ENCODE measurements at places on chromosomes 1 and 21.

DNA sequence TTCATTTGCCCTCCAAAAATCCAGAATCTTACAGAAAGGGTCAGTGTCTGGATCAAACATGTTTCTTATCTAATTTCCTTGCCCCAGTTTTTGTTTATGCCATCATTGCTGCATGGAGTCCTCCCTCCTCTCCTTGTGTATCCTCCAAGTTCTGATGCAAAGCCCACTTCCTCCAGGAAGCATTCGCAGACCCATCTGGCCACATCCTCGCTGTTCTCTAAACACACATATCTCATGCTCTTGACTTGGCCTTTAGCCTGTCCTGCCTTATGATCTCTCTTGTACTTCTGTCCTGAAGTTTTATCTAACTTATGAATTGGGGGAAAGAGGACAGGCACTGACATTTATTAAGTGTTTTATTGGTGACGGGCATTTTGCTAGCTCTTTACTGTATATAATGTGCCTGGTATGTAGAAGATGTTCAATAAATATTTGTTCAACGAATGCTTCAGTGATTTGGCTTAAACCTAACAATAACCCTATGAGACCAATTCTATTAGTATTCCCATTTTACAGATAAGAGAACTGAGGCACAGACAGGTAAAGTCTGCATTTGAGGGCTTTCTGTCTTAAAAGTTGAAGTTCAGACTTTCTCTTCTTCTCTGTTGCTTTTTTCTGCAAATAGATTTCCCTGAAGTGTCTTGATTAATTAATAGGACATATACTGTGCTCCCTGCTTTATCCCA, 19.2 kb upstream of the ID3 start:
- peak; percentile 62 for DNase-seq

GRCh38 chr1:99474350-99474893, 171.5 kb upstream of the PALMD start:
- no peak for DNase-seq

DNA sequence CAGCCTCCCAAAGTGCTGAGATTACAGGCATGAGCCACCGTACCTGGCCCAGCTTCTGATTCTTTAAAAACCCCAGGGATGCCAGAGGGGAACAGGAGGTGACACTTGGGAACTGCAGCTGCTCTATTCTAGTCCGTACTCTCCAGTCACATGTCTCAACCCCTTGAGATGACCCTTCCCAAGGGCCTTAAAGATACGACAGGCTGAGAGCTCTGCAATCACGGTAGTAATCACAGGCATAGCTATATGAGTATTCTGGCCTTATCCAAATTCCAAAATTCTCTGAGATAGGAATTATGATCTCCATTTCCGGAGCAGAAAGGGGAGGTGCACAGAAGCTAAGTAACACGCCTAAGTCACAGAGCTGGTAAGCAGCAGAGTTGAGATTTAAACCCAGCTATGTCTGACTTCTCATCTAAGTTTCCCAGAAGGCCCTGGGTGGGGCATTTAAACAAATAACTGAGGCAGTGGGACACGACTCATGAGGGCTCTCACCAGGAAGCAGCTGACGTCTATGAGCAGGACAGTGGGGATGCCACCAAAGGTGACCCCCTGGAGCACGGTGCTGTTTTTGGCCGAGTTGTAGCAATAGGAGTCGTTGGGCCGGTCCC, 5.2 kb downstream of the TMEM63A start:
- no peak for DNase-seq

DNA sequence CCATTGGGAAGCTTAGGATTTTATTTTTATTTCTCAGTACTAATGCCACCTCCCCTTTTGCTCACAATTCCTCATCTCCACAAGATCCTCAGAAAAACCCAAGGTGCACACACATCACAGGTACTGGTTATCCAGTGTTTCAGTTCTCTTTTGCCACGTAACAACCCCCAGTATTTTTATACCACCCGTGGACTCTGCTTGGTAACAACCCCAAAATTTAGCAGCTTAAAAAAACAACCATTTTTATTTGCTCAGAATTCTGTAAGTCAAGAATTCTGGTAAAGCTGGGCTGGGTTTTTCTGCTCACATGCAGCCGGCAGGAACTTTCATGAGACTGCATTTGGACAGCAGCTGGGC, 180.0 kb downstream of the KAZN start:
- DNase-seq: no peak

DNA sequence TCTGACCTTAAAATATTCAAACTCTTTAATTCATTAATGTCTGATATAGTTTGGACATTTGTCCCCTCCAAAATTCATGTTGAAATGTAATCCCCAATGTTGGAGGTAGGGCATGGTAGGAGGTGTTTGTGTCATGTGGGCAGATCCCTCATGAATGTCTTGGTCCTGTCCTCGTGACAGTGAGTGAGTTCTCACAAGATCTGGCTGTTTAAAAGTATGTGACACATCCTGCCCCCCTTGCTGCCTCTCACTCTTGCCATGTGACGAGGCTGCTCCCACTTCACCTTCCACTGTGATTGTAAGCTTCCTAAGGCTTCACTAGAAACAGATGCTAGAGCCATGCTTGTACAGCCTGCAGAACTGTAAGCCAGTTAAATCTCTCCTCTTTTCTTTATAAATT, 21.3 kb upstream of the FBXO28 start:
- DNase-seq: no peak

- no peak for DNase-seq
Observed at GRCh38 chr1:208230668-208231529, 13.3 kb downstream of the PLXNA2 start.

- no peak for DNase-seq
Observed at GRCh38 chr21:28522014-28522799, 470.5 kb downstream of the LTN1 start.

- DNase-seq: no peak
Observed at GRCh38 chr1:114719424-114719787, 2.8 kb upstream of the NRAS start.

GRCh38 chr1:111221276-111221632, 6.3 kb upstream of the CHI3L2 start:
- DNase-seq: no peak

- no peak for DNase-seq
Observed at GRCh38 chr1:96944432-96945092, 223.0 kb downstream of the PTBP2 start.

DNA sequence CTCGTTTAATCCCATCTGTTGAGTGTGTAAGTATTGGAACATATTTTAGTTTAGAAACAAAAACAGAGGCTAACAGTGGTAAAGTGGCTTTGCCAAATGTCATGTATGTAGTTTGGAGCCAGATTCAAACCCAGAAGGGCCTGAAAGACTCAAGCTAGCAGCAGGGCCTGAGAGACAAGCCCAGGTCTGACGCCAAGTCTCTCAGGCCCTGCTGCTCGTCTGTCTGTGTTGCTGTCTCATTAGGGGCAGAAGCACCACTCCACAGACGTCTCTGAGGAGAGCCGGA, 8.3 kb downstream of the CITED4 start:
- no peak for DNase-seq

- DNase-seq: no peak
Observed at GRCh38 chr1:206829282-206829681, 36.1 kb upstream of the IL20 start.

DNA sequence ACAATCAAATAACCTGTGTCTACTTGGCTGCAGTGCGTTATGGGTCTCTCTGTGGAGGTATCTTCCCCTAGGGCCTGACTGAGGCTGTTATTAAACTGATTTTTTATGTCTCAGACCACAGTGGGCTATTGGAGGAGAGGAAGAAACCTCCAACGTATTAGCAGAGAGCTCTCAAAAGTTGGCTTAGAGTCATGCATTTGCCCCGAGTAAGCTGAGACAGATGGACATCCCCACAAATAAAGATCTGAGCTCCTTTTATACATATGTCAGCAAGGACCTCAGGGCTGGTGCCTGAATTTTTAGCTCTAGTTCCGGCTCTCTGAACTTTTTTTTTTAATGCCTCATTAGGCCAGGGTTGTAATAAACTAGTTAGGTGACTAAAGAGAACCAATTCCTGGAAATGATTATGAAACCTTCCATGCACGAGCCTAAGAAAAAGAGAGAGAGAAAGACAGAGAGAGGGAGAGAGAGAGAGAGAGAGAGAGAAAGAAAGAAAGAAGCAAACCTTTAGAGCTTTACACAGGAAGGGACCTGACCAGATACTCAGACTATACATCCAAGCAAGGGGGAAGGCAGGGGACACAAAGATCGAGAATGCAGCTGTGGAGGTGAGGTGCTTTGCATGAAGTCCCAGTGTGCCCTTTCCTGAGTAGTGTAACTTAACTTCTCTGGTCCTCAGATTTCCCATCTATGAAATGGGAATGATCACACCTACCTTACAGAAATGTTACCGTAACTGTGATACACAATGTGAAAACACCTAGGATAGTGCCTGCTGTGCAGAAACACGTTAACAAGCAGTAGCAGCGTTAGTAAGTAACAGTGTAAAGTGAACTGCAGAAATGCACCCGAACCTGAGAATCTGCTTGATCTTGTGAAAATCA, 8.4 kb upstream of the PIGR start:
- DNase-seq: no peak

DNA sequence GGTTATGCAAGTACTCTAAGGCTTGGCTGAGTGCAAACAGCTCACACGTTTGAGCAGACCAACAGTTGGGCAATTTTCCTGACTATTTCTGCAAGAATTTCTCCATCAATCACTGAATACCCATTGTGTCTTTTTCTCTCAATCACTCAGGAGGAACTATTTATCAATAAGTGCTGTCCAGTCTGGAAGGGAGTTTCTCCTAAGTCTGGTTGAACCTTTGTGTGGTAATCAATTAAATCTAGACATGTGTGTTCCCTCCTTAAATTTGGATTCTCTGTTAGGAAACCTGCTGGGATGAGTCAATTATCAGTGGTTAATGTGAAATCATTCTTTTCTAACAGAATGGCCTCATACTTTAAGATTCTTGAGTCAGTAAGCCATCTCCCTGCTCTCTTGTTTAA, 6.8 kb upstream of the AADACL3 start:
- no peak for DNase-seq

GRCh38 chr1:64171797-64172281, 31.6 kb upstream of the UBE2U start:
- peak; percentile 76 for DNase-seq

- peak; percentile 92 for DNase-seq
Observed at GRCh38 chr1:59272507-59272906, 24.4 kb upstream of the FGGY start.

DNA sequence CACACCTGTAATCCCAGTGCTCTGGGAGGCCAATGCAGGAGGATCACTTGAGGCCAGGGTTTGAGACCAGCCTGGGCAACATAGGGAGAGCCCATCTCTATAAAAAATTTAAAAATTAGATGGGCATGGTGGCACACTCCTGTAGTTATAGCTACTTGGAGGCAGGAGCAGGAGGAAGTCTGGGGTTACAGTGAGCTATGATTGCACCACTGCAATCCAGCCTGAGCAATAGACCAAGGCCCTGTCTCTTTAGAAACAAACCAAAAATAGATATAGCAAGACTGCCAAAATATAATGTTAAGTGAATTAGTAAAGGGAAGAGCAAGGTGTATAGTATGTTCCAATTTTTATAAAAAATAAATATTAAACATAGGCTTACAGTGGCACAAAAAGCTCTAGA, 28.8 kb downstream of the PLEKHO1 start:
- DNase-seq: peak; percentile 66

DNA sequence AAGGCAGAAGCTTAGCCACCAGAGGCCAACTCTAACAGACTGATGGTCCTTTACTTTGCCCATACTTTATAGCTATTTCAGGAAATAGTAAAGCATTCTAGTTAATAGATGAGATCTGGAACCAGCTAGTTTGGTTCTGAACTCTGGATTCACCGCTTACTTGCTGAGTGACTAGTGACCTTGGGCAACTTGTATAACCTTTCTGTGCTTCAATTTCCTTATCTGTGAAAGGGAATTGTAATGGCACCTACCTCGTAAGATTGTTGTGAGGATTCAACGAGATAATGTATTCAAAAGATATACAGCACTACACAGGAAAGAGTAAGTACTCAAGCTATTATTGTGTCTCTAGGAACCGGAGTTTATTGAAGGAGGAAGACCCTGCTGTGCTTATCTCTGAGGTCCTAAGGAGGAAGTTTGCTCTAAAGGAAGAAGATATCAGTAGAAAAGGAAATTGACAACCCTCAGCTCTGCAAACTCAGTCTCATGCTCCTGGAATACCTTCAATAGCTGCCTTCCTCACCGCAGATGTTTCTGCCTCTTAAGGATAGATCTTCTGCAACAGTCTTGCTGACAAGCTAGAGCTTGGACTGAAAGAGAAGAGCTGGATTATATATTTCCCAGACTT, 11.9 kb downstream of the MTFR1L start:
- DNase-seq: no peak

DNA sequence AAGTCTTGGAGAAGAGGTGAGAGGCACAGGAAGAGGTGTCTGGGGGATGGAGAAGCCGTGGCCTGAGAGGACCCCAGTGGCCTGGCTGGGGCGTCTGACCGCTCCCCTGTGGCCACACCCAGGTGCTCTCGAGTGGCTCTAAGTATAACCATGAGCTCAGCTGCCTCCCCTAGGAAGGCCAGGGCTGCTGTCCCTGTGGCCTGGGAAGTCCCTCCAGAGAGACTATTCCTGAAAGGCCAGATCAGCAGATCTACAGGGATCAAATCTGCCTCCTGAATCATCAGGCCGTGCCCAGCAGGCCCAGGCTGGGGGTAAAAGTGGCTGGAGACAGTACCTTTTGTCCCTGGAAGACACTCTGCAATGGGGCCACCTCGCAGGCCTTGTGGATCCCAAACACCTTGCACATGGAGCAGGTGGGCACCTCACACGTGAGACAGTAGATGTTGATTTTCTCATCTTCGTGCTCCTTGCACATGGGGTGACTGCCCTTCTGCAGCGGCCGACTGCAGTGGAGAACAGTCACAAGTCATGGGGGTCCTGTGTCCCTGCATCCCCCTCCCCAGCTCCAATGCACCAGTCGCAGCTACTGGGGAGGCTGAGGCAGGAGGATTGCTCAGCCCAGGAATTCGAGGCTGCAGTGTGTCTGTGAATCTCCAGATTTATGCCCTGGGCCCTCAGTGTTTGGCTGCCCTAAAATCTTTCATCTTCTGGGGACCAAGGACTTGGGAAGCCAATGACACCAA, 6.4 kb downstream of the TRIM63 start:
- DNase-seq: no peak

GRCh38 chr1:36656838-36657237, 174.1 kb upstream of the CSF3R start:
- DNase-seq: no peak

DNA sequence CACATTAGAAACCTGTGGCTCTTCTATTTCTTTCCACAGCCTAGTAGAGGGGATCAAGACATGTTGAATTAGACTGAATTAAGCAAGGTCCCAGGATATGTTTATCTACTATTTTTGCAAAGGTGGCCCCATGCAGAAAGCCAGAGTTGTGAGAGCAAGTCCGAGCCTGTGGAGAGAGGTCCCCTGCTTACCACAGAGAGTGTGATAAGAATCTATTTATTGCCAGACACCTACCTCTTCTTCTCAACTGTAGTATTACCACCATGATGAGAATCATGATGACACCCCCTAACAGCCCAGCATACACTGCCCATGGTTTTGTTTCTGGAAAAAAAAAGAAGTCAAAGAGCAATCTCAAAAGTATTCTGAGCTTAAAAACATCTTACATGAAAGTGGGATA, 23.0 kb downstream of the SLAMF1 start:
- no peak for DNase-seq

- DNase-seq: peak; percentile 60
Observed at GRCh38 chr1:151062741-151063371, 2.7 kb downstream of the MLLT11 start.
